ENCODE measurements at places on chromosomes 4 and X.

- DNase-seq: no peak
Observed at GRCh38 chr4:82868572-82868971, 22.4 kb downstream of the SEC31A start.

DNA sequence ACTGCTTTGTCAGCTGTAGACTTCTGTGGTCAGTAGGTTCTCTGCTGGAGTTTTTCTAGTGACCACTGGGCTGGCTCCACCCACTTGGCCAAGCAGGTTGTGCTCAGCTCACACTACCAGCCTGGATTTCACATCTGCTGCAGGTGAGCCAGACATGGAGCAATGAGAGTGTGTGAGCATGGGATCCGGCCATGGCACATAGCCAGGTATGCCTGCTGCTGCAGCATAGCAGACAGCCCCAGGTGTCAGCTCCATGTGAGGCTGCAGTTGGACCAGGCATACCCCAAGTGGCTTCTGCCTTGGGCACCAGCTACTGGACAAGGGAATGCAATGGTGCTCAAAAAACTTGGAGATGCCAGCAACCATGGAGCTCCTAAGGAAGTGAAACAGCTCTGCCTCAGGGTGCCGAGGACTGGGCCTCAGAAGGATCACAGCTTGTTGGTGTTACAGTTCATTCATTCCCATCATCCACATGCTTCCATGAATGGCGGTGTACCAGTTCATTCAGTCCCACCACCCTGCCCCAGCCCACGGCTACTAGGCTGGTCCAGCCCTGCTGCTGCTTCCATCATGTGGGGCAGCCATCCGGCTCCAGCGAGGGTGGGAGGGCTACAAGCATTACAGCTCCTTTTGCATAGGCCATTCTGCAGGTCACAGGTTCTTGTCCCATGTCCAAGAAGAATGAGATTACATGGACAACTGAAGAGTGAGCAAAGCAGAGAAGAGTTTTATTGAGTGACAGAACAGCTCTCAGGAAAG lies 389.1 kb upstream of the PCDH7 start:
- DNase-seq: no peak

DNA sequence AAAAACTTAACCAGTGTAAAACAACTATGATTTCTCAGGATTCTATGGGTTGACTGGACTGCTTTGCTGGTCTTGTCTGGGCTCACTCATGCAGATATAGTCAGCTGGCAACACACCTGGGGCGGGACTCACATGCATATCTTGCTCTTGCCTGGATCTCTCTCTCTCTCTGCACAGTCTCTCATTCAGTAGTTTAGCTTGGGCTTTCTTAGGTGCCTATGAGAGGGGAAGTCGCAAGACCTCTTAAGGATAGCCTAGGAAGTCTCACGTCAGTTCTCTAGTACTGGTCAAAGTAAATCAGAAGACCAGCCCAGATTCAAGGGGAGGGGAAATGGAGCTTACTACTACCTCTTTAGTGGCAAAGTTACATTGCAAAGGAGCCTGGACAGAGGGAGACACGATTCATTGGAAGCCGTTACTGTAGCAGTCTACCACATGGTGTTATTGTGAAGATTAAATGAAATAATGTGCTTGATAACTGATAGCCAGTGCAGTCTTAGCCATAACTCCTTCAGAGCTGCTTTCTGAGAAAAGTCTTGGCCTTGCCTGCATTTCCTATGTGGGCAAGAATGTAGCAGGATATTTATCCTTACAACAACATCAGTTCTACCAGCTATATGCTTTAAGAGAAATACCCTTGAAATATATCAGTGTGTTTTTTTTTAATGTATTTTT lies 2.1 kb downstream of the COPS4 start:
- DNase-seq: no peak

- DNase-seq: no peak
Observed at GRCh38 chrX:51779306-51779705, 36.1 kb downstream of the GSPT2 start.

DNA sequence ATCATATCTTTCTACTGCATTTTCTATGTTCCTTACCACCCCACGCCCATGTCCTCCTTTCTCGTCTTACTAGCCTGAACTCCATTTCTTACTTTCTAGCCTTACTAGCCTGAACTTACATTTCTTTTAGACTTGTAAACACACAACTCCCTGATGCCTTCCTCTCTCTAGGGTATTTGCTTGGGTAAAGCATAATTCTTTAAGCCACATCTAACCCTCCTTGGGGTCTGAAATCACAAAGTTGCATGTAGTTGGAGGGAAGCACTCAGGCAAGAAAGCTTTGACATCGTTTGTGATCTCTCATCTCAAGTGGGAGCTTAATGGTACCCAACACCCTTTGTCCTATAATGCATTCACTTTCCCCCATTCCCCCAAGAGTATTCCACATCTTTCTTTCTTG lies 124.4 kb downstream of the SPOCK3 start:
- no peak for DNase-seq

DNA sequence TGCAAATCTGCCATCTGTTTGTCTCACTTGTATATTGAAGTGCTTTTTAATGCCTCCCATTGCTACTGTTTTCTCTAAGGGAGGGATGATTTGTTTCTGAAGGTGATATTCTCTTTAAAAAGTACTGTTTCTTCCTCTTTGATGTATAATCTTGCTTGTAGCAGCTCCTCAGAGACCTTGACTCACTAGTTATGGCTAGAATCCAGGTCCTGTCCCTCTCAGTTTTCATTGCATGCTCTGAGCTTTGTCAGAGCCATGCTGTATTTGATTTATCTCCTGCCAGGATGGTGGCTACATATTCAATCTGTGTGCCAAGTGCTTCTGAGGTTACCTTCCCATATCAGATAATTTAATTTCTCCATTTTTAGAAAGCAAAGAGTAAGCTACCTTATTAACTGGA lies 56.0 kb downstream of the GLUD2 start:
- no peak for DNase-seq

Data from CD14-positive monocyte (primary cell).